NCI-H748 treated with DMSO at 0.1 percent for 48 hours (cell line): ENCODE measurements at places on chromosomes 2 and 18.

GRCh38 chr2:142742371-142743214, 134.9 kb upstream of the KYNU start:
- DNase-seq: no peak

DNA sequence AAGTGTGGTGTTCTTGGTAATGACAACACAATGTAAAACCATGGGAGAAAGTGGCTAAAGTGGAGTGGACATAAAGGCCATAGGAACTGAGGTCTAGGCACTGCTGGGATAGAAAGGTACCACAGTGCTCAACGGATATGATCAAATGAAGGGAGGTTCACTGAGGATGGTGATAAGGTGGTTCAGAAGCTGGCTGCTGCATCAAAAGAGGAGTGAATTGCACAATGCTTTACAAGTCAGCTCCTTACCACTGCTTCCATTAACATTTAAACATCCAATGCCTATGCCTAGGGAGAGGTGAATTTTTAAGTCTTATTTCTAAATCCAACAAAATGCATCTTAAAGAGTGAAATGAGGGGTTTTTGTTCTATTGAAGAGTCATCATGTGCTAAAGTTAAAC, 100.1 kb upstream of the ITGB6 start:
- DNase-seq: no peak

- DNase-seq: peak; percentile 3
Observed at GRCh38 chr18:449374-449773, 51.1 kb downstream of the COLEC12 start.

DNA sequence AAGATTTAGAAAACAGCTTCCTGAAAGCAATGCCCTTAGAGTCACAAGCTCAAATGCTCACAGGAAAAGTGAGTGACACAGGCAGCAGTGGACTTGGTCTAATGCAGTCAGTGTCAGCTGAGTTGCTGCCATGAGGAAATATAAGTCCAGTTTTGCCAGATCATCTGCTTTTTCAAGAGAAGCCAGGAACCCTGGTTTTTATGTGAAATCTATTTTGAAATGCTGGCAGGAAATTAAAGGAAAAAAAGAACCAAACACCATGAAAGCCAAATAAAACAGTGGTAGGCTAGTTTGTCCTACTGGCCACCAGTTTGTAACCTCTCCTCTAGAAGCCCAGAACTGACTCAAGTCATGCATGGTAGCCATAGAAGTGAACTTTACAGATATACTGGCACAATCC, 109.2 kb downstream of the THADA start:
- DNase-seq: no peak

DNA sequence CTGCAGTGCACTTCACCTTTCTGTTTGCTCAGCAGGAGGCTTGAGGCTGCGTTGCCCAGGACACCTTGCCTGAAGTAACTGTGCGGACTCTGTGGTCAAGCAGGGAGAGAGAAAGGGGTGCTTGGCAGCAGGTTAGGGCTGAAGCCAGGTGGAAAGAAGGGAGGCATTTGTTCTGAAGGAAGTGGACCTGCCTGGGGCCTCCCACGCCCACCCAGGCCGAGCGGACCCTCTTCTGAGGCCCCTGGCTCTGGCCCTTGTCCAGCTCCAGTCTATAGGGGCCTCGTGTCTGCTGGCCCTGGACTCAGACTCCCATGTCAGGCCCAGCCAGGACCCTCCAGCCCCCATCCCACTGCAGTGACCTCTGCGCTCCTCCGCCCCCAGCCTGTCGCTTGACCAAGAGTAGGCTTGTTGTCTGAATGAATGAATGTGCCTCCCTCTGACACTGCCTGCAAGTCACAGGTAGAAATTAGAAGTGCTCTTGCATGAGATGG, 2.5 kb downstream of the SNED1 start:
- no peak for DNase-seq

DNA sequence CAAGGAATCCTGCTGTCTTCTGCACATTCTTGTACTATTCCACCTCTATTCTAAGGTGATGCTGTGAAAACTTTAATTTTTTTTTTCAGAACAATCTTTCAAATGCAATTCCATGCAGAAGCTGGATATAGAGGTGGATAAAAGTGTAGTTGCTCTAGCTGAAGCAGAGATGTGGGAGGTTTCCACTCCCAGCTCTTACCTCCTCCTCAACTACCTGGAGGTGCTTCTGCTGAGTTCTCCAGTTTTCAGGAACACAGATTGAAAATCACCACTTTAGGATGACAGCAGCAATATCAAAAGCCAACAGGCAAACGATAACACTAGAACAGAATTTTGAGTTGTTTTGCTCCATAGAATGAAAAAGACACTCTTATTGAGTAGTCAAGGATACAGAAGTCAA, 51.1 kb upstream of the FAM98A start:
- no peak for DNase-seq

DNA sequence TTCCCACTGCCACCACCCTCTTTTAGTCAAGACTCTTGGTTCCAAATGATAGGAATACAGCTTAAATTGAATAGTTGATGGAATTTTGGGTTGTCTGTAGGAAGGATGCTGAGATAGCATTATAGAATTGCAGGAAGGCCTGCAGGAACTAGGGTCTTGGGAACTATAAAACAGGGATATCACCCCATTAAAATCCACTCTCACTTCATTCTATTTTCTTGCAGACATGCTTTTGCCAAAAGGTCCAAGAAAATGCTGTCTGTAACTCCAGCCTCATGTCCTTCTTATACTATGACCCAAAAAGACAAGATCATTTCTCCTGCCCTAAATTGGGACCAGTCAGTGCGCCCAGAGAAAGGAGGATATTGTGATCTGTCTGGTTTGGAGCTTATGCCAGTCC, 89.1 kb downstream of the COMMD1 start:
- DNase-seq: no peak

DNA sequence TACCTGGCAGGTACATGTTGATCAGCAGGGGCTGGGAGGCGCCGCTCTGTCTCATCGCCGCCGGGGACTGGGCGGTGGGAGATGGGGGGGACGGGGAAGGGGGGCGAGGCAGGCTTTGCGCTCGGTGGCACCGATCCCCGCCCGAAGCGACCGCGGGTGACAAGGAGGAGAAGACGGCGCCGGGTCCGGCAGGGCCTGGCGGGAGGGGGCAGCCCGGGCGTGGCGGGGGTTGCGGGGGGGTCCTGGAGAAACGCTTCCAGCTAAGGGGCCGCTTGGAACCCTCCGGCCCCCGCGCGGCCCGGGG, at the start of gene FEV:
Gene FEV, minus strand, starts transcription at position 164 of the 304 bp plus-strand sequence. Its CDS starts 109 bp downstream, at position 55.
- DNase-seq: no peak

GRCh38 chr2:30480703-30481322, 33.8 kb downstream of the LCLAT1 start:
- DNase-seq: no peak

- no peak for DNase-seq
Observed at GRCh38 chr2:28610583-28611201, 114.8 kb downstream of the PLB1 start.

DNA sequence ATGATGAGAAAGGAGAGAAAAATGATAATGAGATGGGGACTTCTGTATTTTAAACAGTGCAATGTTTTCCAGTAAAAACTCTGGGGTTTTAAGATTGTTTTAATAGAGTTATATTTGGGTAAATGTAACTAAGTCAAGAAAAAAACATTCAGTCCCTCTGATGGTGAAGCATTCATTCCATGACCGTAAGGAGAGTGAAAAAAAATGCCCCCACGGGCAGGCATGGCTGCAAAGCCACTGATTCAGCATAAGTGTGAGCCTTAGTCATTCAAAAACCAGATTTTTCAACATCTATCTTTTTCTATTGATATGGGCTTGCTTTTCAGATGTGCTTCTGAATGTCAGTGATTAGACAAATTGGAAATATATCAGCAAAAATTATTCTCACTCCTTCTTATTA, 957.8 kb downstream of the SLC4A3 start:
- DNase-seq: no peak

- peak; percentile 58 for DNase-seq
Observed at GRCh38 chr2:26469092-26469710, 8.7 kb downstream of the OTOF start.

DNA sequence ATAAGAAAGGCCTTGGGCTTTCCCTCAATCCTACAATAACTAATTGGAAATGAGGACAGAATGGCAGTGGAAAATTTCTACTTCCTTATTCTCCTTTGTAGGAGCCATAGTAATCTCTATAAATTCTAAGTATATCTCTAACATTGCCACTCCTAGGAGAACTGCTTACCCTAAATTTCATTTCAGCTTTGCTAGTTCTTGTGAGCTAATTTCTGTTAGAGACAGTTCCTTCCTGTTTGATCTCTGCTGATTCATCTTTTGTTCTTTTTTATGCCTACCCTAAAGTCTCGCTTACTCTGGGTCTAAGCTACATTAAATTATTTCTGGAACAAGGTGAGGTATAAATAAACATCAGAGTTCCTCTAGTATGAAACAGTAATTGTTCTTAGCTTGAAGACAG, 25.7 kb downstream of the ABHD3 start:
- DNase-seq: no peak

- DNase-seq: no peak
Observed at GRCh38 chr2:127943186-127943585, 57.4 kb upstream of the AMMECR1L start.

GRCh38 chr2:48318116-48318515, 211.8 kb upstream of the STON1 start:
- no peak for DNase-seq

DNA sequence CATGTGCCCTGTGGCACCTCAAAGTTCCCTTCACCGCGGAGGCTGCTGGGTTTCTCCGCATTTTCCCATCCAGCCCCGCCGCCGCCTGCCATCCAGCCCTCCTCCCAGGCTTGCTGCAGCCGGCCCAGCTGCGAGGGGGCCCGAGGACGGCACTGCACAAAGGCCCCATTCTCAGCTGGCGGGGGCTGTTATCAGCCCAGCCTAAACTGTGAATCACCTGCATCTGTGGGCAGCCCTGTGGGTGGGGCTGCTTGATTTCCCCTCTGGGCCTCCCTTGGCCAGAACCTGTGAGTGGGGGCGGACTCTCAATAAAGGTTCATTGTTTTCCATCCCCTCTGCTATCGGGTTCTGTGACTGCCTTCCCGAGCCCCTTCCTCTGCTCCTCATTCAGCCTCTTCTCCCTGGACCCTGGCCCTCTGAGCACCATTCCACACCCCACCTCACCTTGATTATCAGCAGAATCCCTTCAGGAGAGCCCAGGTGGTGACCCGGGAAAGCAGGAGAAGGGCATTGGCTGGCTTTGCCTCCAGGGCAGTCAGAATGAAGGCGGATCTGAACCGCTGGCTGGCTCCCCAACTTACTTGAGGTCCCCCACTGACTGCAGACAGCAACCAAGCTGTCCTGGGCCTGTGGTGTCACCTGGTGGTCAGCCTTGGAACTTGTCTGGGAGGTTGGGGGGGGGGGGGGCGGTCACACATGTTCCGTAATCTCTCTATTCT, 204.5 kb downstream of the ZFP36L2 start:
- DNase-seq: no peak

GRCh38 chr2:103605071-103605780, 843.4 kb downstream of the TMEM182 start:
- DNase-seq: no peak

DNA sequence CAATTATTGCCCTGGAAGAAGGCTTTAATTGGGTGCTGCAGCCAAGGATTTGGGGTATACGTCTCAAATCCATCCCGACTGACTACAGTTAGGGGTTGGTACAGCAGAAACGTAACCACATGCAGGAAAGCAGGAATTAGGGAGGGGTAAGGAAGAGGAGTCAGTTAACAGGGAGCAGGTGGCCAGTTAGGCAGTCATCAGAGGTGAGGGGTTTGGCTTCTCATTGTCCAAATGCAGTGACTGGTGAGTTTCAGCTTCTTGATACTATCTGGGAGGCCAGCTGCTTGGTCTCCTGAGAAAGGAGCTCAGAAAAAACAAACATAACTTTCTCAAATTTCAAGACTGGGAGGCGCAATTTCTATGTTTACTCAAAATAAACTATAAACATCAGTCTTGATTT, 38.8 kb upstream of the UBE2F start:
- no peak for DNase-seq

- no peak for DNase-seq
Observed at GRCh38 chr2:218963601-218964000, 4.1 kb downstream of the CDK5R2 start.

DNA sequence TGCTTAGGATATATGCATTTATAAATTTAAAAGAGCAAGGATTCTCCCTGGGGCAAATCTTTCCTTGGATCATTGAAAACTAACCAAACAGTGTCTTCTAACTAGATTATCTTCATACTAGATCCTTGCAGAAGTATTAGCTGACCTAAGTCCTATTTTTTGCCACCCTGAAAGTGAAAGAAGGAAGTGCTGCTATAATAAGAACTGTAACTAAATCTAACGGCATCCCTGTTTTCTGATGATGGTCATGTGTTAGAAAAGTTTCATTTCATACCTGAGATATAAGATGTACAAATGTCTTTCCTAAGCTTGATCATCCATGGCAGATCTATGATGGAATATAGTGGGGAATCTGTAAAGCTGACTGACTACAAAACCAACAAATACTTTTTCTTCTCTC, 102.7 kb downstream of the MAP2 start:
- no peak for DNase-seq

GRCh38 chr2:9423922-9424272, 443 bp downstream of the CPSF3 start:
- no peak for DNase-seq

- no peak for DNase-seq
Observed at GRCh38 chr2:213317929-213318328, 33.7 kb downstream of the SPAG16 start.

DNA sequence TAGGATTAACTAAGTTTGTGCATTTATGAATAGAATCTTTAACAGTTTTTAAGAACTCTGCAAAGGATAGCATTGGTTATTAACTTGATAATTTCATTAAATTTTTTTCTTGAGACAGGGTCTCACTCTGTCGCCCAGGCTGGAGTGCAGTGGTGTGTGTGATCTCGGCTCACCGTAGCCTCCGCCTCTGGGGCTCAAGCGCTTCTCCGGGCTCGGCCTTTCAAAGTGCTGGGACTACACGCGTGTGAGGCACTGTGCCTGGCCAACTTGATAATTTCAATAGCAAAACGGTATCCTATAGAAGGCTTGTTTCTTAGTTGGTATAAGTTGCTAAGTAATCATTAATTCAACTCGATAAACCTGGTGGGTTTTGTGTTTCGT, 38.0 kb downstream of the ADNP2 start:
- DNase-seq: no peak

GRCh38 chr2:84631047-84631446, 114.7 kb downstream of the DNAH6 start:
- DNase-seq: peak; percentile 4

DNA sequence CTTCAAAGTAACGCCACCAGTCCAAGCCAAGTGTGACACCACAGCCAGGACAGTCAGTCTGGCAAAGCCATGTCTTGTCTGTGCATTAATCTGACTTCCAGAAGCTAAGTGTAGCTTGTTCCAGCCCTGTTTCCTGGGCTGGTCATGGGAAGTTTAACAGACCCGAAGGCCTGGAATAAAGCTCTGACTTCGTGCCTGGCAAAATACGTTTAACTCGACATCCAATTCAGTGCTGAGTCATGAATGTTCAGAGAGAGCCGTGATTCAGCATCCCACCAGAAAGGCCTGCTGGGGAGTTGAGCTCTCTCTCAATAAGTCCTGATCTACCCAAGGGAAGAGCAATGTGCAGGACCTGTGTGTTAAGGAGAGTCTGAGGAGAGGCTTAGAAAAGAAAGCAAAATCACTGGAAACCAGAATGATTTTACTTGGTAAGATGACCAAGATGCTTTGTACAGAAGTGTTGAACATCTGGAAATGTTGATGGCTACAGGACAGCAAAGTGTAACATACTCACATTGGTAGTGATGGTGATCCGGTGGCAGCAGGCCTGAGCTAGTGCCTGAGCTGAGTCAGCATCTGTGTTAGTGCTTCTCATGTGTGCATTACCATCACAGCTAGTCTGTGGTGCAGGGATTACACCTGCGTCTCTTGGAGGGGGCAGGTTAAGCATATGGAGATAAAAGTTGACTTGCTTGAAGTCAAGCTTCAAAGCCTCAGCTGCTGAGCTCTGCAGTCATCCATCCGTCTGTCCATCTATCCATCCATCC, 743.7 kb upstream of the HS6ST1 start:
- DNase-seq: no peak

- DNase-seq: no peak
Observed at GRCh38 chr2:206028101-206028500, 57.9 kb downstream of the INO80D start.
